ENCODE measurements at places on chromosomes 7 and 10.

DNA sequence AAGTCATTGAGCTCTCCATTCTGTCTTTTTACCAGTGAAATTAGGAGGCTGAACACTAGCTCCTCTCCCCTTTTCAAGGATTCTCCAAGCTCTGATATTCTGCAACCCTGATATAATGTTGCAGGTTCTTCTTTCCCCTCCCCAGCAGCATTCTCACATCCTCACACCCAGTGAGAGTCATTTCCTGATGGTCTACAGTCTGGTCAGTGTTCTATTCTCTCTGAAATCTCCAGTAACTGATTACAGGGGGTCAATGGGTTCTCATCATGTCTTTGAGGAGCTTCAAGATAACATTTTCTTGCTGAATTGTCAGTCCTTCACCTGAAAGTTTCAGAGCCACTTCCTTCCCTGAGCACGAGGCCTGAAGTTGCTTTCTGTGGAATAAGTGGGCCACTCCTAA is 299.4 kb downstream of the PTEN start:
- DNase-seq = no peak

DNA sequence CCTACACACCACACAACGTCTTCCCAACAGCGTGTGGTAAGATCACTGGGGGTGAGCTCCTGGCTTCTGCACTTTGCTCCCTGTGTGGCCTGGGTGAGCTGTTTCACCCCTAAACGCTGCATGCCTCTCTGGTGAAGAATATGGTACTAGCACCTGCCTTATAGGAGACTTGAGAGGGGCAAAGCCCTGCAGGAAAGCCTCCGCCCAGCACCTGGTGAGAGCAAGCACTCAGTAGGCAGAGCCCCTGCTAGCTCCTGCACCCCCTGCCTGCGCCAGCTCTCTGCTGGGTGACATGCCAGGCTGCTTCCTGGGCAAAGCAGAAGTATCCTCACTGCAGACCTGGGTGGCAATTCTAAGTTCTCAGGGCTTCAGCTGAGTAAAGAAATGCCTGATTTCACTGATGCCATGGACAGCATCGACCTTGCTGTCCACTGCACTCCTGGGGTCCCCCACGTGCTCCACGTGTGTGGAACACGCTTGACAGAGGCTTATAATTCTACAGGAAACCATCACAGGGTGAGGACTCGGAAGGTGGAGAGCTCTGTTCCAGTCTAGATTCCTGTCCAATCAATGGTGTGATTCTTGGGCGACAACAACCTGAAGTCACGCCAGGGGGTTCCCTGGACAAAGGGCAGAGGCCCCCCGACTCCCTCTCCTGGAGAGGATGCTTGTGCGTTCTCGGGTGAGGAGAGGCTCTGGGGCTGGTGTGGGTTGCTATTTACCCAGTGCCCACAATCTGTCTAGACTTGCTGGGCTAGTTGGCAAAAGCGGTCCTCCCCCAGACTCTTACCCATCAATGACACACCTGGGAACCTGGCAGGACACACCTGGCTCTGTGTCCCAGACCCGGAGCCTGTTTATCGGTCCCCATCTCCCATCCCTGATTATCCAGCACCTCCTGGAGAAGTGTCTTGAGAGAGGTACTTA is 5.0 kb upstream of the CALML5 start:
- DNase-seq = no peak

DNA sequence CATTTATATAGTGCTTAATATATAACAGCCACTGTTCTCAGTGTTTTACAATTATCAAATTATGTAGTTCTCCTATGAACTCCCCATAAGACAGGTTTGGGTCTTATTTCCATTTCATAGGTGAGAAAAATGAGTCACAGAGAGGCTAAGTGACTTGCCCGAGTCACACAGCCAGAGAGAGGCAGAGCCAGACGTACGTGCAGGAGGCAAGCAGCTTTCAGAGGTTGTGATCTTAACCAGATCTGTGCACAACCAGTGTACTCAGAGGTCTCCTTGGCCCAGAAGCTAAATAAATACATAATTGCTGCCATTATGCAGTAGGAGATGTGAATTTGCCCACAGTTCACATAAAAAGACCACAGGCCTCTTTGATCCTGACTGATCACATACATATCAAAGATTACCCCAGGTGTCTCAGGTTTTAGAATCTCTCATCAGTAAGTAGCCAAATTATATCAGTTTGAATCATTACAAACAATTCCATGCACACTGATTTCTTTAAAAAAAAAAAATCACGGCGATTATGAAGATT is 304.7 kb upstream of the AOAH start:
- DNase-seq = peak; percentile 67

DNA sequence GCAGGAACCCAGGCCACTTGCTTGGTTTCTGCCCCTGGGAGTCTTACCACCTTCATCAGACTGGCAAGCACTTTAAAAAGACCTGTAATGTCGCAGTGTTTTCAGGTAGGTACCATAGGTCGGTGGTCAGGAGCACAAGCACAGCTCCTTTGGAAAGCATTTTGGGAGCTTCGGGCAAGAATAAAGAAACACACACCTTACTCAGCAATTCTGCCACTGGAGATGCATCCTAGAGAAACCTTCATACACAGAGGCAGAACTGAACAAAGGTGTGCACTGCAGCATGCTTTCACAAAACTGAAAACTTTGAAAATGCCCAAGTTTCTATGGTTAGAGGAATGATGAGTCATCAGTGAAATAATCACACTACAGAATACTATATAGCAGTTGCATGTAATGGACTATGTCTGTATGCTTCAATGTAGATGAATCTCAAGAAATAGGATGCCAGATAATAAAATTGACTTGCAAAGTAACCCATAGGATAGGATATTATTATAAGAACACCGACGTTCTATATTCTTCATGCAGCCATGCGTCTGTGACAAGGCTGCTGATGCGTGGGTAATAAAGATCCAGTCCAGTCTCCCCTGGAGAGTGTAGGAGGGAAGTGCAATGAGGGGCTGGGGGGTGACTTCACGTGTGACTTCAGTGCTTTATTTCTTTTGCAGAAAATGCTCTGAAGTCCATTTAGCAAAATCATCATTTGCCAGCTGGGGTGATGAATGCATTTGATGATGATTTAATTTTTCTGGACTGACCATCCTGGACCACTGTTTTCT is 309.5 kb downstream of the WDR37 start:
- DNase-seq = no peak

GRCh38 chr7:103894656-103895596 is 94.5 kb downstream of the RELN start:
- no peak for DNase-seq

Data from activated CD4-positive, alpha-beta T cell treated with anti-CD3 and anti-CD28 coated beads, Interleukin-2, Interleukin-4, amounts not matched to agents 100 ng/mL and 50 ng/mL, durations not matched to agents 16 hours and 8 hours (primary cell).